T-cell (primary cell): ENCODE measurements at places on chromosomes 5 and 9.

DNA sequence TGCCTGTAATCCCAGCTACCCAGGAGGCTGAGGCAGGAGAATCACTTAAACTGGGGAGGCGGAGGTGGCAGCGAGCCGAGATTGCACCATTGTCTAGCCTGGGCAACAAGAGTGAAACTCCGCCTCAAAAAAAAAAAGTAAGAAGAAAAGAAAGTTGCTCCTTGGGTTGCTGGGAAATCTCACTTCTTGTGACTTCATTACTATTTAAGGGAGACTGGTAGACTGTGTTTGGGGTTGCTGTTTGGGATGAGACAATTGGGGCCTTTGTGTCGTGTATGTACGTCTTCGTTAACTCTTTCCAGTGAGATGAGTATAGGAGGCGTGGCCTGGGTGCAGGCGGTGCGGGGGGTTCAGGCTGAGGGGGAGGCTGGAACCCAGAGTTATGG lies 11.6 kb downstream of the NDST1 start:
- H3K36me3 ChIP-seq = no peaks in the 10 kb centered on the region
- no peak overlapping the region for H3K27ac ChIP-seq
- DNase-seq = no peak
- H3K4me1 ChIP-seq = no peaks in the 10 kb centered on the region
- no peaks in the 10 kb centered on the region for H3K27me3 ChIP-seq

- no peak overlapping the region for H3K27ac ChIP-seq
- no peaks in the 10 kb centered on the region for H3K4me1 ChIP-seq
- no peak for DNase-seq
- H3K4me3 ChIP-seq = no peak overlapping the region
These were observed 112.4 kb downstream of the ISL1 start for GRCh38 chr5:51495672-51496071.

- H3K27me3 ChIP-seq = no peaks in the 10 kb centered on the region
- no peak for DNase-seq
- H3K36me3 ChIP-seq = no peaks in the 10 kb centered on the region
- H3K27ac ChIP-seq = no peak overlapping the region
- no peak overlapping the region for H3K4me3 ChIP-seq
- no peaks in the 10 kb centered on the region for H3K4me1 ChIP-seq
These were observed 571.9 kb upstream of the FTMT start for GRCh38 chr5:121279801-121280200.

- H3K27ac ChIP-seq = no peak overlapping the region
- DNase-seq = no peak
- H3K36me3 ChIP-seq = no peaks in the 10 kb centered on the region
- H3K4me1 ChIP-seq = no peaks in the 10 kb centered on the region
- no peaks in the 10 kb centered on the region for H3K27me3 ChIP-seq
- H3K4me3 ChIP-seq = no peak overlapping the region
These were observed 30.6 kb upstream of the SMU1 start for GRCh38 chr9:33106827-33107621.

- H3K27me3 ChIP-seq = no peaks in the 10 kb centered on the region
- no peaks in the 10 kb centered on the region for H3K36me3 ChIP-seq
- no peak overlapping the region for H3K27ac ChIP-seq
- H3K4me3 ChIP-seq = no peak overlapping the region
- no peak for DNase-seq
These were observed 95.0 kb downstream of the KIAA1958 start for GRCh38 chr9:112581469-112582176.

GRCh38 chr9:113452113-113452605 lies 11.4 kb upstream of the RGS3 start:
- H3K36me3 ChIP-seq = no peaks in the 10 kb centered on the region
- H3K27ac ChIP-seq = no peak overlapping the region
- no peaks in the 10 kb centered on the region for H3K4me1 ChIP-seq
- no peak overlapping the region for H3K4me3 ChIP-seq
- no peaks in the 10 kb centered on the region for H3K27me3 ChIP-seq

DNA sequence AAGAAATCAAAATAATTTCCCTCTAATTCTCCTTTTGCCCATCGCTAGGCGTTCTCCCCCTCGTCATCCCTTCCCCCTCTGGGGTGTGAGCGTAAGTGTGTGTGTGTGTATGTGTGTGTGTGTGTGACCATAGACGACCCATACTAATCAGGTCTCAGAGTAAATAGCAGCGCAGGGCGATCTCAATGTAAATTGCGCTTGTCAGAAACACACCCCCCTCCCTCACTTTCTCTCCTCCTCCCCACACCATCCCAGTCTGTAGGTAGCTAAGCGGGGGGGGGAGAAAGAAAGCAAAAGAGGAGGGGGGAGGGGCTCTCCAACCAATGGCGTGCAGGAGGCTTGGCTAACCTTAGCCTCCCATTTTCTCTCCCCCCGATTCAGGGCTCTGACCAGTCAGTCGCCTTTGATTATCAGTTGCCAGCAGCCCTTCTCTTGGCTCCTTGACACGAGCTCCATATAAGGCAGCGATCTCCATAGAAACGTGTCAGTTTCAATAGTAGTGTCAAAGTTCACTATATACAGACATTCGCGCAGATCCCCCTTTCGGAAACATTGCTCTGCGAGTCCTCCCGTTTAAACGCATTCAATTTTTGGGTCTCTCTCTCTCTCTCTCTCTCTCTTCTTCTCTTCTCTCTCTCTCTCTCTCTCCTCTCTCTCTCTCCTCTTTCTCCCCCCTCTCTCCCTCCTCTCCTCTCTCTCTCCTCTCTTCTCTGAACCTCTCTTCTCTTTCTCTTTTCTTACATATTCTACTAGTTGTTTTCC lies at the start of gene NR2F1:
TSS of gene NR2F1 (plus strand) at position 546 of the 762 bp plus-strand sequence. CDS start 1,802 bp downstream, outside the sequence.
- no peak within 1 kb of the TSS for H3K27ac ChIP-seq
- H3K27me3 ChIP-seq = peaks cover 16% of the 10 kb centered on the region
